Effector memory CD8-positive, alpha-beta T cell (primary cell): ENCODE measurements at places on chromosomes 4 and X.

DNA sequence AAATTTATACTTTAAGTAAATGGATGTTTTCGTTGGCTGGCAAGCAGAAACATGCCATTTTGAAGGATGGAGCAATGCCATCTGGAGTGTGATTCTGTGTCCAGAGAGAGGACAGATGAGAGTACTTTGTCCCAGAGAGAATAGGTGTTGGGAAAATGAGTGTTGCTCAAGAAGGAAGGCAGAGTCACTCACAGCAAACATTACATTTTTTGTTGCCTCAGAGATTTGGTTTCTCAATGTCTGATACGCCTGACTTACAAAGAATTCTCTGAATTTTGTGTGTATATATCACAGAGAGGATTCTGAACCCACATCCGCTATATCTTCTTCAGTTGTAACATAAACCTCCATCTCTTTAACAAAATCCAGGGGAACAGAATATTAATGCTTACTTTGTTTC is 102.8 kb upstream of the PCDH18 start:
- DNase-seq, result no peak

- DNase-seq, result no peak
These were observed 40.7 kb upstream of the ERVMER34-1 start for GRCh38 chr4:52791936-52792335.

- DNase-seq, result no peak
These were observed 46.5 kb downstream of the XAGE2 start for GRCh38 chrX:52415304-52415703.

DNA sequence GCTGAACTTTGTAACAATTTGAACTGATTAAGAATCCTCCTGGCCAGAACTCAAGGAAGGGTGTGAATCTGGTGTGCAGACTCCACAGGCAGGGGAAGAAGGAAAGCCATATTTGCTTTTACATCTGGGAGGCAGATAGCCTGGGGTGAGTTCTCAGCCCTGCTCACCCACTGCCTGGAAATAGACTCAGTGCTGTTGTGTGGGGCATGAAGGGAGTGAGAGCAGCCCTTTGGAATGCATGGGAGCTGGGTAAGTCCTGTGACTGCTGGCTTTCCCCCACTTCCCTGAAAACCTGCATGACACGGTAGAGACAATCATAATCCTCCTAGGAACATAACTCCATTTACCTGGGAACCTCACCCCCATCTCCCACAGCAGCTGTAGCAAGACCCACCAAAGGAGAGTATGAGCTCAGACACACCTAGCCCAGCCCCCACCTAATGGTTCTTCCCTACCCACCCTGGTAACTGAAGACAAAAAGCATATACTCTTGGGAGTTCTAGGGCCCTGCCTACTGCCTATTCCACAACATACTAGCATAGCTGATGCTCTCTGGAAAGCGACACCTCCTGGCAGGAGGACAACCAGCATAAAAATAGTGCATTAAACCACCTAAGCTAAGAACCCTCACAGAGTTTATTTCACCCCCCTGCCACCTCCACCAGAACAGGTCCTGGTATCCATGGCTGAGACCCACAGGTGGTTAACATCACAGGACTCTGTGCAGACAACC is 59.3 kb upstream of the UBQLN2 start:
- no peak for DNase-seq

DNA sequence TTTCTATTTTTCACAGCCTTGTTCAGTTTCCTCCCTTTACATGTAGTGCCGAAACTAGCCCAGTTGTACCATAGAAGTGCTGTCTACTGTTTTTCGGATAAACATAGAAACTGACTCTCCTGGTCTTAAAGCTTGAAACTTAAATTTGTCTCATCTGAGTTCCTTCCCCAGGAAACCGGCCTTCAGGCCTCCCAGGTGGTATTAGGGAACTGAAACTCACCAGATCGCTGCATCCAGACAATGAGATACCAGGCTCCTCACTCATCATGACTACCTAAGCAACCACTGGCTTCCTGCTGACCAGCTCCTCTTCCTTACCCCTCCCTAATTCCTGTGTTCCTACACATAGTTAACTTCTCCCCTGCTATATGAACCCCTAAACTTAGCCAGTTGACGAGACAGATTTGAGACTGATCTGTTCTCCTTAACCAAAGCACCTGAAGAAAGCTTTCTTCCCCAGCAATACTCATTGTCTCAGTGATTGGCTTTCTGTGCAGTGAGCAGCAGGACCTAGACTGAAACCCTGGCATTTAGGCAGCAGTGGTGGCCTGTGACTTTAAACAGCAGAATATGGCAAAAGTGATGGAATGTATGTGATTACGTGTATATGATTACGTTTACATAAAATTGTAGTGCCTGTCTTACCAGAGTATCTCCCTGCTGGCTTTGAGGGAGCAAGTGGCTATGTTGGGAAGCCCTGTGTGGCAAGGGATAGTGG is 959.1 kb upstream of the LCORL start:
- no peak for DNase-seq

GRCh38 chr4:36332023-36332781 is 50.8 kb downstream of the DTHD1 start:
- DNase-seq, result no peak

- DNase-seq, result no peak
These were observed 7.8 kb upstream of the FAM149A start for GRCh38 chr4:186096681-186097165.

- no peak for DNase-seq
These were observed 27.6 kb downstream of the HPGD start for GRCh38 chr4:174494726-174495125.

GRCh38 chr4:151646322-151646721 is 114.5 kb downstream of the GATB start:
- DNase-seq, result no peak

- DNase-seq, result no peak
These were observed 314.3 kb upstream of the CLNK start for GRCh38 chr4:10998846-10999245.

GRCh38 chr4:126710935-126711334 is 921.8 kb upstream of the INTU start:
- DNase-seq, result no peak

- no peak for DNase-seq
These were observed 572.8 kb upstream of the FAM241A start for GRCh38 chr4:111572470-111572869.

- no peak for DNase-seq
These were observed 909.1 kb downstream of the FAT4 start for GRCh38 chr4:126223784-126224407.

- no peak for DNase-seq
These were observed 37.2 kb downstream of the CLCN3 start for GRCh38 chr4:169657470-169658107.

- peak; percentile 18 for DNase-seq
These were observed 87.7 kb downstream of the SHROOM2 start for GRCh38 chrX:9873952-9874351.

DNA sequence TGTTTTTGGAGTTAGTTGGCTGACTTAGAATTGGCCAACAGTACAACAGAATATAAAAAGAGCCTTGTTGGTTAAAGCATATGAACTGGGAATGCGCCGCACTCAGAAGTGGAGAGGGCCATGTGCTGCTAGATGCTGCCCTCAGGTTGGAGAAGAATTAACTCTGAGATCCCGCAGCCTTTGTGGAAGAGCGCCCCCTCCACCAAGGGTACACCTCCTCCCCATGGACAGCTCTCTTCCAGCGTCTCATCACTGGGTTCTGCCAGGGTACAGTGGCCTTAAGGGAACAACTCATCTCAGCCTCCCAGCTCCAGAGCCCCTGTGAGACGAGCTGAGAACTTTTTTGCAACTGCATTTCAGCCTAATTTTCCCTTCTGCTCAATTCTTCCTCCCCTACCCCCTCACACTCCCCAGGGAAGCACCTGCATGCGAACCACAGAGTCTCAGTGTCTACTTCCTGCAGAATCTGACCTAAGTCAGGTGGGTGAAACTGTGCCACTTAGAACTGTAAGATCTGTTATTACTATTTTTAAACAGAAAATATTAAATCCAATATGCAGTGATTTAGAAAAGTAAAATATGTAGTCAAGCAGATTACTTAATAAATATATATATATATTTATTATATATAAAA is 380.6 kb downstream of the RAB28 start:
- no peak for DNase-seq

GRCh38 chr4:184419976-184420375 is 54.4 kb downstream of the IRF2 start:
- DNase-seq, result no peak

GRCh38 chr4:6408263-6408662 is 64.2 kb downstream of the PPP2R2C start:
- DNase-seq, result no peak
